ENCODE measurements at places on chromosomes 3 and 15.

- DNase-seq, result peak; percentile 12
Observed at GRCh38 chr3:38479431-38480092, 16.6 kb upstream of the EXOG start.

DNA sequence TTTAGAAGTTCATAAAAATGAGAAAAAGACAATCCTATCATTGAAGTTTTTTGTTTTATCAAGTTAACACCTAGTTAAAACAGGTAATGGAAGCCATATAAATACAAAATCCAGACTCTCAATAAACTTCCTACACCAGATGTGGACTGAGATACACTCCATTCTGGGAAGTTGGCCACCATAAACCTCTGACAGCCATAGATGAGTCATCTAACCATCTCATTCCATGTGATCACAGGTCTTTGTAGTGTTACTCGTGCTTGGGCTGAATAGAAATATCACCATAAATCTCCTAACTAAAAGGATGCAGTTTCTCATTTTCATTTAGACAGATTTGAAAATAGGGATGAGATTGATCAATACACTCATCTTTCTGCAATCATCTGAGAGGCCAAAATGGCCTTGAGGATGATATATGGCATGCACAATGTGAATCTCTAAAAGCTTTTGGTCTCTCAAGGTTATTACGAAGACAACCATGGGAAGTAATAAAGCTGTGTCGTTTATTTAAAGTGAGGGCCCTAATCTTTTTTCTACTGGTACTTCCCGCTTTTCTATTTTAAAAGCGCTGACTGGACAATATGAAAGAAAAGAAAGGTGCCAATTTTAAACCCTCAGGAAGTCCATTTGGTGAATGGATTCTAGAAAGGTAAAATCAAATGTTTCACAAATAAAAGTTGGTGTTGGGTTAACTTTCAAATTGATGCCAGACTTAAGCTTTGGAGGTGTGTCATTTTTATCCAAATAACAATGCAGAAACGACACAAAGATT, 155.5 kb downstream of the POLR2M start:
- DNase-seq, result no peak

- DNase-seq, result peak; percentile 10
Observed at GRCh38 chr3:160401291-160402095, 2.0 kb downstream of the SMC4 start.

DNA sequence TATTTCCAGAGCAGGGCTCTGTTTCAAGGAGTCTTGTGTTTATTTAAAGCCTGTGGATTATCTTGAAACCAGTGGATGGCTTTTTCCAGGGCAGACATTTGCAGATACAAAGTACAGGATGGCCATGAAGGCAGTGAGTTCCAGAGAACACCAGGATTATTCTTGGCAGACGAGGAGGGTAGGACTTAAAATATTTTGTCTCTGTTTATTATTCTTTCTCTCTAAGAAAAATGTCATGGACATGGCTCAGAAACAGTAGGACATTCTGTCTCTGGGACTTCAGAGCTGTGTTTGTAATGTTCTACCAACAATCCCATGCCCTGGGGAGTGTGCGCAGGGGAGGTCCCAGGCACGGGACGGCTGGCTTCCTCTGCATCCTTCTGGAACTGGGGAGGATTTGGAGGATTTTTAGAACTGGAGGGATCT, 125.9 kb downstream of the ATP10A start:
- DNase-seq, result no peak

DNA sequence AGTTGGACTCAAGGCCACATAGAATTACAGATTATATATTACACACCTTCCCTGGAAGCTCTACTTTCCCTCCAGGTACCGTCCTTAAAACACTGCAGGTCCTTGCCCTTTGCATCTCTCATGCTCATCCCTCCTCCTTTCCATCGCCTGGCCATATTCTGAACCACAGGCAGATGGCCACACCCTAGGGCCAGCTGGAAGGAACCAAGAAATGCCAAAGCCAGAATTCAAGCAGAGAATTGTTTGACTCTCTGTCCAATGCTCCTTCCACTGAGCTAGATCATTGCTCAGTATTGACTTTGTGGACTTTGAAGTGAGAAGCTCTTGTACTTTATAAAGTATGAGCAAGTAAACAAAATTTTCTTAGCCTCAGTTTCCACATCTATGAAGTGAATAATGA, 170.3 kb upstream of the SLC24A5 start:
- DNase-seq, result no peak

GRCh38 chr3:29240248-29240647, 40.6 kb upstream of the RBMS3 start:
- DNase-seq, result no peak

DNA sequence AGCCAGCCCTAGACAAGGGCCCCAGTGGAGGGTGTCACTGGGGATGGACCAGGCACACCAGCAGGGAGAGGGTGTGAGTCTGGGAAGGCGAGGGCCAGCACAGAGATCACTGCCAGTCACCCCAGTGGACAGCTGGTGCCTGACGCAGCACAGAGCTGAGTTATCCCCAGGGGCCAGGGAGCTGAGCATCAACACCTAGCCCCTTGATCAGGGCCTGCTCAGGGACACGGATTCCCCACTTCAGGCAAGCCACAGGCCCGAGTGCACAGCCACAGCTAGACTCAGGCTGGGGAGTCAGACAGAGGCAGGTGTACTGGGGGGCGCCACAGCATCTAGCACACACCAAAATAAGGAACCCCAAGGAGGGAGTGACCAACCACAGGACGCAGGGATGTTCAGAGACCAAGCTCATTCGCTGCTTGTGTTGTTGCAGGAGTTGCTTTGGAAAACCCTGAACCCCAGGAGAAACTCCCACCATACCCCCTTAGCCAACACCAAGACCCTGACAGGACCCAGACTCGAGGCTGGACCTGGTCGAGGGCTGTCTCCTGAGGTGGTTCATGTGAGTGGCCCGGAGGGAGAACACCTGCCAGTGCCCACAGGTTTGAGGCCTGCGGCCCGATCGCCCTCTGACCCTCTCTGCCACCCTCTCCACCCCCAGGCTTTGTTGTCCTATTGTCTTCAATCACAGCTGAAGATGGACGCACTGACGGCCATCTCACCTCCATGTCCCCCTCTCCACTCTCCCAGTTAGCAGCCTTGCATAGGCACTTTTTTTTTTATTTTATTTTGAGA, 146.8 kb downstream of the TPRA1 start:
- DNase-seq, result no peak

- peak; percentile 66 for DNase-seq
Observed at GRCh38 chr15:22903961-22904534, 65.6 kb downstream of the NIPA2 start.

- no peak for DNase-seq
Observed at GRCh38 chr3:21273259-21274025, 477.6 kb downstream of the ZNF385D start.

GRCh38 chr3:34919025-34919424, 720.3 kb upstream of the ARPP21 start:
- no peak for DNase-seq

GRCh38 chr15:99435113-99435695, 130.6 kb upstream of the MEF2A start:
- peak; percentile 99 for DNase-seq

GRCh38 chr3:121895736-121896135, 1.5 kb downstream of the SLC15A2 start:
- DNase-seq, result no peak

DNA sequence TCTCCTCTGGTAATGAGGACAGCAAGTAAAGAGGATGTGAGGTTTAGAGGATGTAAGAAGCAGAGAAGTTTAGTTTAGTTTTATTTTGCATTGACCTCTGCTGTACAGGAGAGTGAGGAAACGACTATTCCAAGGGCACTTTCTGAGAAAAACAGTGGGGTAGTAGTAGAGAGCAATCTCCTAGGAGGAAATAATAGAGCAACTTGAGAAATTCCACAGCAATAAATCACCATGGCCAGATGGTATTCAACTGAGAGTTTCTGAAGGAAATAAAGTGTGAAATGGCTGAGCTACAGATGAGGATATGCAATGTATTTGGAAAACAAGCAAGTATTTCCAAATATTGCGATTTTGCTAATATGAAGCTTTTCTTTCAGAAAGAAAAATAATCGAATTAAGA, 118.9 kb downstream of the DPH6 start:
- DNase-seq, result no peak

GRCh38 chr15:57379487-57379886, 3.2 kb downstream of the CGNL1 start:
- DNase-seq, result no peak

GRCh38 chr3:69116897-69117296, 5.5 kb downstream of the LMOD3 start:
- peak; percentile 39 for DNase-seq

GRCh38 chr3:168087539-168087938, 8.2 kb downstream of the GOLIM4 start:
- no peak for DNase-seq

GRCh38 chr3:66441129-66441528, 59.7 kb downstream of the LRIG1 start:
- DNase-seq, result no peak

GRCh38 chr3:12833222-12834161, 7.9 kb downstream of the RPL32 start:
- peak; percentile 26 for DNase-seq

DNA sequence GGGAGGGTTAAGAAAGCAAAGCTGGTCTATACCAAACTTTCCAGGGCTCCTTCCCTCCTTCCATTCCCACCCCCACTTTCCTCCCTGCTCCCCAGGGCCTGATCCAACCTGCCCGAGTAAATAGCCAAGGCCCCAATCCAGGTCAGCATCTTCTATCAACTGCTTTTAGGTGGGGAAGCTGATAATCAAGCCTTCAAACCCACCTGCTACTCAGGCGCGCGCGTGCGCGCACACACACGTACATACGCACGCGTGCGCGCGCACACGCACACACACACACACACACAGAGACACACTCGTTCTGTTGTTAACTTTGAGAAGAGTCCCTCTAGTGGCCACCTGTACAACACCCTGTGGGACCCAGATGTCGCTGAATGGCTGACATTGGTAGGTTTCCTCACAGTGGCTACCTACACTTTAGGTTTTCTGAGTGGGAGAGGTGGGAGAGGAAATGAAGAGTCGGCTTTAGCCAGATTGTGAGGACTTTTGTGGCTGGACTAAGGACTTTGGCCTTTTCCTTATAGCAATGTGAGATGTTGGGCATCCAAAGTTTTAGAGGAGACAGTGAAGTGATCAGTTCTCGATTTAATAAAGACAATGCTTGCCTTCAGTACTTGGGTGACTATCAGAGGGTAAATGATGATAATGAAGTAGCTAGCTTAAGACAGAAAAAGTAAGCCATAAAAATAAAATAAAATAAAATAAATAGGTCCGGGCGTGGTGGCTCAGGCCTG, 179.9 kb upstream of the C2CD4B start:
- peak; percentile 44 for DNase-seq

GRCh38 chr3:150240891-150241290, 167.2 kb upstream of the TSC22D2 start:
- DNase-seq, result no peak

- DNase-seq, result no peak
Observed at GRCh38 chr3:45280971-45281370, 54.9 kb upstream of the TMEM158 start.

DNA sequence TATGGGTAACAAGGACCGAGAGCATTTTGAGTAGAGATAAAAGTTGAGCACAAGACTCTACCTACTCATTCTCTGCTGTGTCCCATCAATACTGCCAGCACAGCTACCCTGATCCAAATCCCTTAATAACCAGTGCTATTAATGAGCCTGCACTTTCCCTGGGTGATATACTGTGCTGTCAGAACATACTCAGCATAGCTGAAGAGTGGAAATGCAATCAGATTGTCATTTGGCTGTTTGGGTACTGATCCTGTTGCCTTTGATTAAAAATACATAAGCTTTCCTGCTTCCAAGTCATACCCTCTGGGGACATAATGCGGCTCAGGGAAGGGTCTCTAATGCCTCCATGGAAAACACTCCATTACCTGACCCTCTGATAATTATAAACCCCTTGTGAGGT, 917.5 kb downstream of the SQOR start:
- DNase-seq, result no peak

DNA sequence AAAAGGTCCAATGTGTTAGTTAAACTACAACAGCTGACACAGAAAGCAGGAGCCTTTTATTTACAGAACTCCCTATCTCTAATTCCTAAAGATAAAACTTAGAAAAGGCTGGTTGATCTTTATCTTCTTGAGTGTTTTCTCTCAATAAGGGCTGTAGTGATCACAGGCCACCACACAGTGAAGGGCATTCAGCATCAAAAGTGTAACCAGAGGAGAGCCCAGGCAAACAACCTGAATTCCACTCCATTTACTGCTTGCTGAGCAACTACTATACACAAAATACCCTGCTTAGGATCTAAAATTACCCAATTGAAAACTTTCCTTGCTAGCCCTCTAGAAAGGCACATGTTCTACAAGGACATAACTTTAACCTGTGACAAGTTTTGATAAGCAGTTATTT, 122.7 kb downstream of the MEIS2 start:
- no peak for DNase-seq
